ENCODE measurements at places on chromosomes 1 and 21.

GRCh38 chr1:175287377-175287776 lies 94.8 kb upstream of the KIAA0040 start:
- DNase-seq = no peak

GRCh38 chr1:209610631-209610905 lies 27.1 kb downstream of the CAMK1G start:
- DNase-seq = no peak

- DNase-seq = no peak
Observed at GRCh38 chr1:23163395-23163794, 5.3 kb downstream of the LUZP1 start.

DNA sequence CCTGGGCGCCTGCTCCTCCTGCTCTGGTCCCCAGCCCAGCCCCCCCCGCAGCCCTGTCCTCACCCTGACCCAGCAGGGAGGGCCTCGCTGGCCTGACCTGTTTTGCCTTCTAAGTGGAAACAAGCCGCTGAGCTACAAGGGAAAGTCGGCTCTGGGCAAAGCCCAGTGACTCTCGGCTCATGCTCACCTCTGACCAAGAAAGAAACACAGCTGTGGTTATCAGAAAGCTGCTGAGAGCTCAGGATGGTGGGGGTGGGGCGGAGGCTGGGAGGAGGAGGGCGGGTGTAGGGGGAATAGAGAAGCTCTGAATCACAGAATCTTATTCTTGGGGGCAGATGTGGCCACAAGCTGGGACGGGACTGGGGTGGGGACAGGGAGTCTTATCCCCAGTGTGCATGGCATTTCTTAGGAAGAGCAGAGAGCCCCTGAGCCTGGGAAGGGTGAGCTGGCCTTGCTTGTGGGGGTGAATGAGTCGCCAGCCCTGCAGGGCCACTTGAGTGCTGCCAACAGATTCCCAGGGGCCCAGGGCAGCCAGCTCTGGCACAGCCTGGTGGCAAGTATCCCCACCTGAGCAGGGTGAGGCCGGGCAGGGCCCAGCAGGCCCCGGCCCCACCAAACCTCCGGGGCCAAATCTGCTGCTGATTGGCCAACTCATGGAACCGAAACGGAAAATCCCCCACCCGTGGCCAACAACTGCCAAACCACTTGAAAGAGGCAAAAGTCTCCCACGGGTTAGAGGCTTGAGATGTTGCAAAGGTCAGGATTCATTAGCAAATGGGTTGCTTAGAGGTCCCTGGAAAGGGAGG lies 120.6 kb downstream of the SPSB1 start:
- DNase-seq = peak; percentile 89

GRCh38 chr21:45982758-45983648 lies 1.4 kb downstream of the COL6A1 start:
- DNase-seq = no peak

DNA sequence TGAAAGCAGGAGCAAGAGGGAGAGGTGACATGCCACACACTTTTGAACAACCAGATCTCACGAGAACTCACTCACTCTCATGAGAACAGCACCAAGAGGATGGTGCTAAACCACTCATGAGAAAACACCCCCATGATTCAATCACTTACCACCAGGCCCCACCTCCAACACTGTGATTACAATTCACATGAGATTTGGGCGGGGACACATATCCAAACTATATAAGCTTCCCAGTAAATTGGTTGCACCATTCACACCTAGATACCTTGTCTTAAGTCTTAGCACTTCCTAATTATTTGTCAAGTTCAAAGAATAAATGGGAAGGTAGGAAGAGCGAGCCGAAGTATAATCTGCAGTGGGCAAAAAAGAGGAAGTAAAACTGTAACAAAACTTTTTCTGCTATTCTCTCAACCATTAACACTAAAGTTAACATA lies 34.3 kb downstream of the AMY1C start:
- no peak for DNase-seq

- DNase-seq = no peak
Observed at GRCh38 chr1:234262754-234263105, 110.5 kb upstream of the COA6 start.

DNA sequence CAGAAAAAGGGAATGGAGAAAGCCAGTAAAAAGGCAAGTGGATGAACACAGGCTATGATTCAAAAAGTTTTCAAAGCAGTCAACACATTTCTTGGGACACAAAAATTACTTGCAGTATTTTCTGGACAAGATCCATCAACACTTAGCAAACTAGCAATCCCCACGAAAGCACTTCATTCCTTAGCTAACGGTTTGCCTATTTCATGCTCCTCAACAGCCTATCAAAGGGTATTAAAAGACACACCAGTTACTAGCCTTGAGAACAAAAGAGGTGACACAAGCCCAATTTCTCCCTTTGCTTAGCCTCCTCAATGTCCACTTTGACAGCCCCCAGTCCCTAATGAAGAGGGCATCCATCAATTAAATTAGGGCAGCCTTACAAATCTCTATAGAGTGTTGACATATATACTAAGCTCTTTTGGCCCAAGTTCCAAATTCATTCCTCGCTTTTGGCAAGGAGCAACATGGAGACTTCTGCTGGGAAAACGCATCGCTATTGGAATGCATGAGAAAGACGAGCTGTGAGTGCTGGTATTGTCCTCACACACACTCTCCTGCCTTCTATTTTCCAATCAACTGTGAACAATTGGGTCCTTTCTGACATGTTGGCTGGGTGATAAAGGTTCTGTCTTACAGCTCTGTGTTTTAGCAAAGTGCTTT lies 180.0 kb downstream of the TNR start:
- no peak for DNase-seq

- DNase-seq = no peak
Observed at GRCh38 chr1:212700892-212701819, 1.5 kb upstream of the BATF3 start.

DNA sequence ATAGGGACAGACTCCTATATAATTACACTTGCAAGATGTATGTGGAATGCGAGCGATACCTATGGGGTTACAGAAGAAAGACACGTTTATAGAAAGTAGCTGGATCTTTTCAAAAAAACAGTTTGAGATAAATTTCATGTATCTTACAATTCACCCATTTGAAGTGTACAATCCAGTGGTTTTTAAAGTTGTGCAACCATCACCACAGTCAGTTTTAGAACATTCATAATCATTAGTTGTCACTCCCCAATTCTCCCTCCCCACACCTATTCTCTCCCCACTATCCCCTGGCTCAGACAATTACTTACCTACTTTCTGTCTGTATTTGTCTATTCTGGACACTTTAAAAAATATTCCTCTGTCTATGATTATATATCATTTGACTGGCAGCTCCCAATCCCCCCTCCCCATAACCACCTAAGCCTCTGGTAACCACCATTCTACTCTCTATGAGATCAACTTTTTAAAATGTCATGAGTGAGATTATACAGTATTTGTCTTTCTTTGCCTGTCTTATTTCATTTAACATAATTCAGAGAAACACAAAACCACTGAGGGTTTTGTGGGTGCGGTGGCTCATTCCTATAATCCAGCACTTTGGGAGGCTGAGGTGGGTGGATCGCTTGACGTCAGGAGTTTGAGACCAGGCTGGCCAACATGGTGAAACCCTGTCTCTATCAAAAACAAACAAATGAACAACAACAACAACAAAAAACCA lies 39.1 kb downstream of the MRPS6 start:
- no peak for DNase-seq

DNA sequence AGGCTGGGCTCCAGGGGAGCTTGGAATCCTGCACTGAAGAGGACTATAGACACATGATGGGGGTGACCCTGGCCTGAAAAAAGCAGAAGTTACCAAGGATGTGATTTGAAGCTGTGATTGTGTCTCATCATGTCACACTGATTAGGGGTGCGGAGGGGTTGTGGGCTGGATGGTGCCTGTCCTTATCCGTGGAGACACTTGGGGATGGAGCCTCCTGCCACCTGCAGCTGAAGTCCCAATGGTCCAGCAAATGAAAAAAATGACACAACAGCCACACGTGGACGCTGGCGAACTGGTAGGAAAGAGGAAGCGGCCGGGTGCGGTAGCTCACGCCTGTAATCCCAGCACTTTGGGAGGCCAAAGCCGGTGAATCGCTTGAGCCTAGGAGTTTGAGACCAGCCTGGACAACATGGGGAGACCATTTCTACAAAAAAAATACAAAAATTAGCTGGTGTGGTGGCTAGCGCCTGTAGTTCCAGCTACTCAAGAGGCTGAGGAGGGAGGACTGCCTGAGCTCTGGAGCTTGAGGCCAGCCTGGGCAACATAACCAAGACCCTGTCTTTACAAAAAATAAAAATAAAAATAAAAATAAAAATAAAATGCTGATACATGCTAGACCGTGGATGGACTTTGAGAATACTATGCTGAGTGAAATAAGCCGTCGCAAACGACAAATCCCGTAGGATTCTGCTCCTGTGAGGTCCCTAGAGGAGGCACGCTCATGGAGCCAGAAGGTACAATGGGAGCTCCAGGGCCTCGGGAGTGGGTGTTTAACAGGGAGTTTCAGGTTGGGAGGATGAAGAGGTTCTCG lies 838 bp upstream of the IBA57 start:
- DNase-seq = peak; percentile 76

DNA sequence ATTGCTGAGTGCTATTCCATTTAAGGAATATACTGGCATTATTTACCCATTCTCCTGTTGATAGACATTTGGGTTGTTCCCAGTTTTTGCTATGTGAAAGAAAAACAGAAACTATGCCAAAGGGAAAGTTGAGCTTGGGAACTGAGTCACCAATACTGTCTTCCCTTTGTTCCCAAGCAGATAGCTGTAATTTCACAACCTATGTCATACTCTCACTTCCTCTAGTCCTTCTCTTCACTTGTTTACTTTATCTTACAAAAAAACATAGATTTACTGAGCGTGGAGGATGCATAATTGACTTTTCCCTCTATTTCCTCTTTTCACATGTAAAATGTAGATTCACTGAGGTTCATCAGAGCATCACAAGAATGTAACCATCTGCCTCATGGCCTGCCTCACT lies 32.4 kb upstream of the PGBD5 start:
- DNase-seq = no peak

DNA sequence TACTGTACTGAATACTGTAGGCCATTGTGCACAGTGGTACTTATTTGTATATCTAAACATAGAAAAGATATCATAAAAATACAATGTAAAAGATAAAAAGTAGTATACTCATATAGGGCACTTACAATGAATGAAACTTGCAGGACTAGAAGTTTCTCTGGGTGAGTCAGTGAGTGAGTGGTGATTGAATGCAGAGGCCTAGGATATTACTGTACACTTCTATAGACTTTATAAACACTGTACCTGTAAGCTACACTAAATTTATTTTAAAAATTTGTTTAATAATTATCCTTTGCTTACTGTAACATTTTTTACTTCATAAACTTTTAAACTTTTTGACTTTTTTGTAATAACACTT lies 82.5 kb downstream of the FGGY start:
- no peak for DNase-seq

DNA sequence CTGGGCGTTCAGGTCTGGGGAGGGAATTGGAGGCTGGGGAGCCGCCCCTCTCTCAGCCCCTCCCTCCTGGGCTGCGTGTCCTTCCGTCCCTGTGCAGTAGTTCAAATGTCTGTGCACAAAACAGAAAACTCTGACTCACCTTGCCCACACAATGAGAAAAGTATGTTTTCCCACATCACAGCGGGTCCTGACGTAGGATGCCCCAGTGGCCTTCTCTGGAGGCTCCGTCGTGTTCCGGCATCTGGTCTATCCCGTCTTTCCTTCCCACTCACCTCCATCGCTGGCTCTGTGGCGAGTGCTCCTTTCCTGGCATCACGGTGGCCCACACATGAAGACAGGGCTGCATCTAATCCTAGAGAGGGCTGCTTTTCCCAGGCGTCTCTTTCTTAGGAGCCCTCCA lies 224.0 kb downstream of the KAZN start:
- DNase-seq = no peak

- no peak for DNase-seq
Observed at GRCh38 chr21:27171707-27172106, 204.8 kb upstream of the ADAMTS5 start.

GRCh38 chr1:19169642-19170041 lies 40.4 kb downstream of the UBR4 start:
- no peak for DNase-seq

All from coronary artery (tissue), 2 donors.